ENCODE measurements at places on chromosomes 5 and 9.

- no peak for DNase-seq
Measured at GRCh38 chr5:112549127-112549526, 130.1 kb upstream of the EPB41L4A start.

DNA sequence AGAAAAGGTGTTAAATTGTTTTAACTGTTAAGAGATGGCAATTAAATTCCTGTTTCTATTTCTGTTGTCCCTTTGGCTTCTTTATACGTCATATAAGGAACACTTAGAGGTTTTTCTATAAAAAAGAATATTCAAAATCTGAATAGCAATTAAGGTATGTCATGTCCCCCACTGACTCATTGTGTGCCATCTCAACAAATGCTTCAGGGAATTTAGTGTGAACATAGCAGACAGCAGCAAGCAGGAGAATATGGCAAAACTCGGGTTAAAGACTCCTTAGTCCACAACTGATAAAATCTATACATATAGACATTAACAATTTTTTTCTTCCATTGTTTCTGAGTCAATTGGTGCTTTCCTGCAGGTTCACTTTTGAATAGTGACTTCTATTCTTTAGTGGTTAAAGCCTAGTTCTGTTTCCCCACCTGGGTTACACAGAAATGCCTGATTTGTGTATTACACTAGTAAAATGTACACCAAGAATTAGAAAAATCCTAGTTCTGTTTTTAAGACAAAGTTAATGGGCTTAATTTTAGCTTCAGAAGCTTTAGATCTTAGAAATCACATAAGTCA lies 17.9 kb upstream of the RPS23 start:
- no peak for DNase-seq

DNA sequence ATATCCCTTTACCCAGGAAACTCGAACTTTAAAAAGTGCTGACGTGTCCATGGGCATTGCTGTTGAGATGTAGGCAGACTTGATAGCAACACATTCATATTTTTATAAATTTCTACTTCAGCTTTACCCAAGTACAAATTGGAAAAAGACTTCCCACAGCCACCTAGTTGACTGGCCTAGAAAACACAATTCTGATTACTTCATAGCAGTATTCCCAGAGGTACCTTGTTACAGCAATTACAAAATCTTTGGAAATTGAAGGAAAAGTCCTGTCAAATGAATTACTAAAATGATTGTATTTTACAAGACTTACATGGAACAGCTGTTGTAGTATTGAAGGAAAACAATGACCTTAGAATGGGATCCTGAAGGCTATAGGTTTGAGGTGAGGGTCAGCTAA lies 130.7 kb upstream of the NREP start:
- DNase-seq: no peak

DNA sequence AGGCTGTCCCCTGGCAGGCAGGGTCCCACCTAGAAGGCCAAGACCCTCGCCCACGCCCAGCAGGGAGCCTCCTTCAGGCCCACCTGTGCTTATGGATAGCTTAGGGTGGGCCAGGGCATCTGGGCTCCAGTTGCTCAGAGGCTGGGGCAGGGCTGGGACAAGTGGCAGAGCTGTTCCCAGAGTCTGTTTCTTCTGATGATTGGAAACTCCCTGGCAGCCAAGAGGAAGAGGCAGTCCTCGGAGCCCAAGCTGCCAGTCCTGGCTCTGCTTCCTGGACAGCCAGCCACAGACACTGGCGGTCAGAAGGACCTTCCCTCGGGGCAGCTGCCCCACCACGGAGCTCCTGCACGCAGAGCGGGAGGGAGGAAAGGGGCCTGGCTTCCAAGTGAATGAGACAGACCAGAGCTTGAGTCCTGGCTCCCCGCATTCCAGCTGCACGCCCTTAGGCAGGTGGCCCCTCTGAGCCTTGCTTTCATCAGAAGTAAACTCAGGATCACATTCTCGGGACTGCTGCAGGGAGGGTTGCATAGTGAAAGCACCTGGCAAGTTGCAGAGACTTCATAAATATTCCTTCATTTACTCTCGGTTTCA lies 37.9 kb upstream of the GABRP start:
- DNase-seq: peak; percentile 57

DNA sequence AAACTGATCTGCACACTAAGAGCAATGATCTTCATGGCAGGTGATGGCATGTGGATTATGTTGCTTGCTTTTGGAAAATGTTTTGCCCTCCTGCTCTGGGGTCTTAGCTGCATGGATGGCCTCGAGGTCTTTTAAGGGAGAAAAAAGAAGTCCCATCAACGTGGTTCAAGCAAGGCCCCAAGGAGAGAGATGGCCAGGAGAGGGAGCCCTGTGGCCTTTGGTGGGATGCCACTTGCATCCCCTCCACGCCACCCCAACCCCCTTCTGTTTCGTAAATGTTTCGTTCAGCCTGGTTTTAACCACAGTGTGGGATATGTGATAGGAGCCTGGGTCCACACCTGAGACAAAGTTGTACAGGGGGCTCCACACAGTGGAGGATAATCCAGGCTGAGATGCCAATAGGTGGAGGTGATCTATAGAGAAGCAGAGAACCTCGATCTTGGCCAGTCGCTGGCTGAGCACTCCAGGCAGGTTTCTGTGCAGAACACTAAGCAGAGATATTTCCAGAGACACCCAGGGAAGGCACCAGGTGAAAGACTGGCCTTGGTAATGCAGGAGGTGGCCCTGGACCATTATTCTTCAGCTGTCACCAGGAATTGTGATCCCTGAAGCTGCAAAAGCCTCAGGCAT lies 25.8 kb upstream of the FRRS1L start:
- DNase-seq: no peak

DNA sequence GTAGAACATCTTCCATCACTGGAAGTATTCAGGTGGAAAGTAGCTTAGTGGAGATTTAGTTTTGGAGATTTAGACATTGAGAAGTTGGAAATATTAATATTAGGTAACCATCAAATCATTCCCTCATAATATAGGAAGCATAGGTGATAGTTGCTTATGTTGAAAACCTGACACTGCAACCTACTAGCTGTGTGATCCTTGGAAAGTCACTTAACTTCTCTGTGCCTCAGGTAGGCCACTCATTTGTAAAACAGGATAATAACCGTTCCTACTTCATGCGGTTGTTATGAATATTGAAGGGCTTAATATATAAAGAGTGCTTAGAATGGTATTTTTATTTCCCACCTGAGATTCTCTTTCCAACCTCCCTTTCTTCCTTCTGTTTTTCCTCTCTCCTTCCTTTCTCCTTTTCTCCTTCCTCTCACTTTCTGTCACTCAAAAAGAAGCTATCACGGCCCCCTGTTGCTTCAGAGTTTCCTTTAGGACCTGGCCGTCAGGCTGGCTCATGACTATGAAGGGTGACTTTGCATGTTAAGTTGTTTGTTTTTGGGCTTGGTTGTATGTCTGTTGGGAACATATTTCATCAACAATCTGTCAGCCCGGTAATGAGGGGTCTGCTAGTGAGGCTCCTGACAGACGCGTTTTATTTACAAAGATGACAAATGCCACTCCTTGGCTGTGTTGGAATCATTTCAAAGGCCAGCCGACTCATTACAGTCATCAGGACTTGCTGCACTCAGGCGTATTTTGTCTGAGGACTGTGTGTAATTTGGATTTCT lies 31.0 kb downstream of the DOCK2 start:
- DNase-seq: no peak

GRCh38 chr5:110203661-110204060 lies 513.9 kb downstream of the MAN2A1 start:
- peak; percentile 18 for DNase-seq

- no peak for DNase-seq
Measured at GRCh38 chr5:112713206-112713605, 24.5 kb upstream of the APC start.

- no peak for DNase-seq
Measured at GRCh38 chr5:150243590-150243989, 46.0 kb downstream of the CAMK2A start.

DNA sequence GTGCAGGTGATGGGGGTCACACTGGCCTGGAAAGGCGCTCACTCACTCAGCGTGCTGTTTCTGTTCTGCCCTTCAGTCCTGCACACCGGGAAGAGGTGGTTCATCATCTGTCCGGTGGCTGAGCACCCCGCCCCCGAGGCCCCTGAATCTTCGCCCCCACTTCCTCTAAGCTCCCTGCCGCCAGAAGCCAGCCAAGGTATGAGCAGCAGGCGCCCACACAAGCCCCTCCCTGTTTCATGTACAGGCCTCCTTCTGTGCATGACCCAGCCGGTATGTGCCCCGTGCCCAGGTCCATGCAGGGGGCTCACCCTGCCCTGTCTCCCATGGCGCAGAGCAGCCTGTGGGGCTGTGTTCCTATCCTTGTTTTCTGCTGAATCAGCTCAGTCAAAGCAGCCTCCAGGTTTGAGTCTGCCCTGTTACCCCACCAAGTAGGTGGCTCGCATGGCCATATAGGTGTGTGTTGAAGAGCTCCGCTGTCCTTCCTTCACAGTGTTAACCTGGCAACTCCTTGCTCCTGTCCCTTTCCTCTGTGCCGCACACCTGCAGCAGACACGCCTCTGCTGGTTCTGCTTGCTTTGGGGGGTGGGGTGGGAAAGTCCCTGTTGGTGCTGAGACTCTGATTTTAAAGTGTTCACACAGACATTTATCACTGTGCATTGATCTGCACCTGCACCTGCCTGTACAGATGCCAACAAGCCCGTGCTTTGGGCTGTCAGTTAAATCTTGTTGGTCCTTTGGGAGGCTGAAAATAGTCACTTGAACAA lies 84.8 kb downstream of the WNK2 start:
- peak; percentile 2 for DNase-seq

DNA sequence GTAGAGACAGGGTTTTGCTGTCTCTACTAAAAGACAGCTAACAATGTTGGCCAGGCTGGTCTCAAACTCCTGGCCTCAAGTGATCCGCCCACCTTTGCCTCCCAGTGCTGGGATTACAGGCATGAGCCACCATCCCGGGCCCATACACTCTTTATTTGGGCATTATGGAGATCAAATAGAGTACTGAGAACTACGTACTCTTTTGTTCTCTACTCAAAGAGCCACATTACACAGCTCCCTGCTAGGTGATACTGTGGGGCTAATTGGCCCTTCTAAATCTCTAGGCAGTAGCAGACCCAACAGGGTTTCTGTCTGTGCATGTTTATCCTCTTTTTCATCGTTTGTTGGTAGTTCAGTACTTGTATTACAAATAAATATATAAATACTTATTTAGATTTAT lies 16.1 kb downstream of the CKMT2 start:
- DNase-seq: no peak

- no peak for DNase-seq
Measured at GRCh38 chr9:135305546-135306180, 173.9 kb upstream of the PPP1R26 start.

DNA sequence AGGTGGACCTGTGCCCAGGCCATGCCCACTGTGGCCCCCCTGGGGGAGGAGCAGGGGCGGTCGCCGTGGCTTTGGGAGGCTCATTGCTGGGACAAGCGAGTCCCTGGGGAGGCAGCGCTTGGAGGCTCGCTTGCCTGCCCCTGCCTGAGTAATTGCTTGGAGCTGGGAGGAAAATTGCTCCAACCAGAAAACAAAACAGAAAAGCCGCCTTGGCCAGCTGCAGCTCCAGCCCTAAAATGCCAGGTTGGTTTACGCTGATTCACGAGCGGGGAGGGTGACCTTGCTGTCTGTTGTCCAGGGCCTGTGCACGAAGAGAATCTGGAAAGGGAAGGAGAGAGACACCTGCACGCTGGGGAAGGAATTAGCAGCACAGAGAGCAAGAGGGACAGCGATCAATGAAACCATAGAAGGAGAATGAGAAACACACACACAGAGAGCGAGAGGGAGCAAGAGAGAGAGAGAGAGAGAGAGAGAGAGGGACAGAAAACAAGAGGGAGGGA lies 25.3 kb downstream of the NTNG2 start:
- DNase-seq: no peak

- no peak for DNase-seq
Measured at GRCh38 chr5:177437623-177438022, 9.0 kb upstream of the PRR7 start.

DNA sequence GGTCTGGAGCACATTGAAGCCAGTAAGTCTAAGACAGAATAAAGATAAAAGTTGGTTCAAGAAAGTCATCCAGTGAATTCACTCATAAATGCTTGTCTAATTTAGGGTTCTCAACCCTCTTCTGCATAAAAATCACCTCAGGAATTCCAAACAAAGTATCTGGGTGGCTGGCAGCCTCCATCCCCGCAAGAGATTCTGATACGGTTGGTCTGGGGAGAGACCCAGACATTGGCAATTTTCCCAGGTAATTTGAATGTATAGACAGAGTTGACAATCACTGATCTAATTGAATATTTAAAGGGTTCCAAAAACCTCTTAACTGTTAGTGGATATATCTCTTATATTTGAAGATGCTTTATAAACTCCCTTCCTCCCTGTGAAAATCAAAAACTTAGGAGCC lies 14.9 kb downstream of the ADAMTSL1 start:
- DNase-seq: no peak

GRCh38 chr5:36726767-36727166 lies 120.4 kb downstream of the SLC1A3 start:
- no peak for DNase-seq

DNA sequence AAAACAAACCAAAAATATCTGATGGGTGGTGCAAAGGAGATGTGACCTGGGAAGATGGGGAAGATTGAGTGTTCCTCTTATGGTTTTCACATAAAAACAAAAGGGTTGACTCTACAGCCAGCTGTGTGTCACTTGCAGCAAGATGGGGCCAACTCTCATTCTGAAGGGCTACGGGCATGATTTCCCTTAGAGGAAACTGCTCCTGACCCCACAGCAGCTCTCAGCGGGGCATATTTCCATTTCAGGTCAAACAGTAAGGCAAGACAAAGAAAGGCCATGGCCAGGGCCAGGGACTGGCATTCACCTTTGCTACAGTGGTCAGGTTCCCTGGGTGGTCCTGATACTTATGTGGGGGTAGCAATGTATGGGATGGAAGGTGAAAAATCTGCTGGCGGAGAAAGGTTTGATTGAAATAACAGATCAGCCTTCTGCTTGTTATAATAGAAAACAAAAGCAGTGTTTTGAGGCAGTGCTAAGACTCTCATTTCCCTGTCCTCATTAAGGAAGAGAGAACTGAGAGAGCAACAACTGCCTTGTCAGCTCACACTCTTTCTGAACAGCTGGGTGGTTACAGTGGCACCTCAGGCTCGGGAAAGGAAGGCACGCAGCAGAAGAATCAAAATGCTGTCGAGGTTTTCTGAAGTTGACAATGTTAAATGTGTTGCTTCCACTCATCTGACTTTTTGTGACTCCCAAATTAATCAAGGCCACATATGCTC lies 120.7 kb upstream of the PCA3 start:
- DNase-seq: no peak

DNA sequence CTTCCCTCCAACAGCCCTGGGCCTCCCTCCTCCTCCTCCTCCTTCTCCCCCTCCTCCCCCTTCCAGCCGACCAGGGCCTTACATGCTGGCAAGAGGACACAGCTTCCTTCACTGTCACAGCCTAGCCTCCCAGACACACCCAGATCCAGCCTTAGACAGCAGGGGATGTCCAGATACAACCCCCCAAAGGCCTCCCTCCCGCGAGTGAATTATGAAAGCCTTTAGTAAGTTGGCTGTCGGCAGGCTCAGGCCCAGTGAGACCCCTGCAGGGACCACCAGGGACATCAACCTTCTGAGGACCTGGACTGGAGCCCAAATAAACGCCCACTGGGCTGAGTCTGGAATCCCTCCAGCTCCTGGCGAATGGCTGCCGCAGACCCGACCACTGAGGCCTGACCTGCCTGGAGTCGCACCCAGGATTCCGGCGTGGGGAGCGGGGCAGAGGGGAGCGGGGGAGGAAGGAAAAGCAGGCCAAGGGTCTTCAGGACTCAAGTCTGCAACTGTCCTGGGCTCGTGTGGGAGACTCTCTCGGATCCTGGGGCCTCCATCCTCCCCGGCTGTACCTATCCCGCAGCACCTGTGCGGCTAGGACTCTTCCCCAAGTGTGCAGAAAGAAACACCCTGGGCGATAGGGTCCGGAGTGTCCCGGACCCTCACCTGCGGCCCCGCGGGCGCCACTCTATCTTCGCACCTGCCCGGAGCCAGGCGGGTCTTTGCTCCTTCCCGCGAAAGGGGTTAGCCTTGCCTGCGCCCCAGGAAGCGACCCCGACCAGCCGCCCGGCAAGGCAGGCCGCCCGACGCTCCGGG lies 705 bp downstream of the SEPTIN8 start:
- DNase-seq: peak; percentile 62
